HTR-8/SVneo (cell line): ENCODE measurements at places on chromosomes 1 and 21.

DNA sequence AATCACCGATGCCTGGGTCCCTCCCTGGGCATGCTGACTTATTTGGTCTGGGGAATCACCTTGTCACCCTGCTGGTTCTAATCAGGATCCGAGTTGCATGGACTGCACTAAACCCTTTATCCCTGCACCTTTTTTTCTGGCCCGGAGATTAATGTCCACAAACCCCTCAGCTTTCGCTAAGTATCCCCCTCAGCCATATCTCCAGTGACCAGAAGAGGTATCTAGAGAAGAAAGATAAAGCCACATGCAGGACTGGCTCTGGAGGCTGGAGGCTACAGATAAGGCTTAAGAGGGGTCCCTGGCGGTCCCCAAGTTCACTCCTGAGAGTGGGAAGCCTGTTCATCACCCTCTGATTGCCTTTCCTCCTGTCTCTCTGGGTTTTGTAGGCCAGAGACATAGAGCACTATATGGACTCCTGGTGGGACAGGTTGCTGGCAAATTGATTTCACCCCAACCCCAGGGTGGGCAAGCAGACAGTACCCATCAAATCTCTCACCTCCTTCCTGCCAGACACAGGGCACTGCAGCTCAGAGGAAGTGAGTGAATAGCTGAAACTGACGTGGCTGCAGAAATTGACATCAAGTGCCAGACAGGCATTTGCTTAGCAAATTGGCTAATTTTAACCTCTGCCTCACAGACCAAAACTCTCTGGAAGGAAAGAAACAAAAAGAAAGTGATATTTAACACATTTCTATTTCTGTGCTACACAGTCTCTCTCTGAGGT is 38.8 kb downstream of the HMGB4 start:
- no peak for DNase-seq

GRCh38 chr1:239899747-239900146 is 191.9 kb upstream of the FMN2 start:
- no peak for DNase-seq

DNA sequence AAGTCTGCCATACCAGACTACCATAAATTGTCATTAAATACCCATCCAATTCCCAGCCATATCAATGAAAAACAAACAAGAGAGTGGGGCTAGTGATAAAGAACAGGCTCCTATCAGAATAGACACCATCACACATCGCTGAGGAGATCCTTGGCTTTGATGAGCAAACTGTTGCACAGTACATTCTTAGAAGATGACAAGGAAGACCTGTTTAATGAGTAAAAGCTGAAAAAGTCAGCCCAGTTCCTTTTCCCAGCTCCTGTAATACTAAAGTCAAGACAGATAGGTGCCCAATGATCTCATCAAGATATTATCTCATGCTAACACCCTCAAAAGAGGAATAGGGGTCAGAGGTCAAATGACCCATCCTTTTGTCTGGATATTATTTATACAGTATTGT is 164.5 kb upstream of the COA6 start:
- no peak for DNase-seq

GRCh38 chr1:205535096-205535495 is 30.6 kb downstream of the CDK18 start:
- no peak for DNase-seq

DNA sequence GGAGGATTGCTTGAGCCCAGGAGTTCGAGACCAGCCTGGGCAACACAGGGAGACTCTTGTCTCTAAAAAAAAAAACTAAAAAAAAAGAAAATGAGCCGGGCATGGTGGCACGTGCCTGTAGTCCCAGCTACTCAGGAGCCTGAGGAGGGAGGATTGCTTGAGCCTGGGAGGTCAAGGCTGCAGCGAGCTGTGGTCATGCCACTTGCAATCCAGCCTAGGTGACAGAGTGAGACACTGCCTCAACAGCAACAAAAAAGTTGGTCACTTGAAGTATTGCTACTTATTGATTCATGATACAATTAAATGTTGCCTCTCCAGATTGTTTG is 57.9 kb upstream of the CXADR start:
- DNase-seq: no peak

DNA sequence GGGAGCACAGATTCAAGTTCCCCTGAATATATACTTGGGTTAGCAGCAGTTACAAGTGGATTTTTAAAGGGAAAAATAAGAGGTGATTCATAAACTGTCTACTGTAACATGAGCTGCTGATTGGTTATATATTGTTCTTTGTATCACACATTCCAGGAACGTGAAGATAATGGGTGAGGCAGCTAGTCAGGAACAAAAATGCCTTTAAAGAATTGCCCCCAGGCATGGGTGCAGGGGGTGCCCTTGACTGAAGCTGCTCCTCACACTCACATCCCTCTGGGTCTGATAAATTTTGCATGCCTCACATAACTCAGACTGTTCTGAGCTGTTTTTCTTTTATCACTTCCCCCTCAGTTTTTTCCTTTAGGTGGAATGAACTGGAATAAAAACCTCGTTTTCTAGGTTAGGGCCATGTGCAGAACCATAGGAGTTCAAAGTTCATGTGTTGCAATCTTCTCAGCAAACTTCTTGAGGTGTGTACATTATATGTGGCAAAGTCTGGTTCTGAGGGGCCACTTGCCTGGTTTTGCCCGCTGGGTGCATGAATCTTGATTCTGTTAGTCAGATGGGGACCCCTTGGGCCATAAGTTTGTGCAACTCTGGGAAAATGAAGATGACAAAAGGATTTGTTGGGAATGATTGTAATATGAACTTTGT is 21.1 kb downstream of the TBX19 start:
- DNase-seq: peak; percentile 72

DNA sequence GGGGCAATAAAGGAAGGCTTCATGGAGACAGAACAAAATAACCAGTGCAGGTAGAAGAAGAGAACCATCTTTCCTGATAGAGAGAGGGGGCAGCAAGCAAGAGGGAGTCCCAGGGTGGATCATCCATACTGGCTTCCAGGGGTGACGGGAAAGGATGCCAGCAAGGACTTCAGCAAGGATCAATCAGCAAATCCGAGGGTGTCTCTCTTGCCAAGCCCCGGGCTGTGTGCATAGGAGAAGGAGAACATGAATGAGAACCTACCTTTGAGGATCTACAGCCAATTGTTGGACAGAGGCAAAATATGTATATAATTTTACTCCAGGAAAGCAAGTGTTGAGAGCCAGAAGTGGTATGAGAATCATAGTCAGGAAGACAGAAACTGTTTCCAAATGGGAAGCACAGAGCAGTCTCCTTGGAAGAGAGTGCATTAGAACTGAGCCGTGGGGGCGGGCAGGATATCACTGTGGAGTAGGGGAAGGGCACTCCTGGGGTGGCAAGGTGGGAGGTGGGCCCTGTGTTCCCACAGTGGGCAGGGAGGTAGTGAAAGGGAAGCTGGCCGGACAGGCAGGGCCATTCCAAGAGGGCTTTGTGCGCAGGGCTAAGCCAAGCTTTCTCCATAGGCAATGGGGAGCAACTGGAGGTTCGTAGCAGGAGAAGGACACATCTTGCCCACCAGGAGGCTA is 1.1 kb upstream of the S100A9 start:
- DNase-seq: no peak

- DNase-seq: no peak
Observed at GRCh38 chr1:5734414-5734813, 257.8 kb downstream of the NPHP4 start.

DNA sequence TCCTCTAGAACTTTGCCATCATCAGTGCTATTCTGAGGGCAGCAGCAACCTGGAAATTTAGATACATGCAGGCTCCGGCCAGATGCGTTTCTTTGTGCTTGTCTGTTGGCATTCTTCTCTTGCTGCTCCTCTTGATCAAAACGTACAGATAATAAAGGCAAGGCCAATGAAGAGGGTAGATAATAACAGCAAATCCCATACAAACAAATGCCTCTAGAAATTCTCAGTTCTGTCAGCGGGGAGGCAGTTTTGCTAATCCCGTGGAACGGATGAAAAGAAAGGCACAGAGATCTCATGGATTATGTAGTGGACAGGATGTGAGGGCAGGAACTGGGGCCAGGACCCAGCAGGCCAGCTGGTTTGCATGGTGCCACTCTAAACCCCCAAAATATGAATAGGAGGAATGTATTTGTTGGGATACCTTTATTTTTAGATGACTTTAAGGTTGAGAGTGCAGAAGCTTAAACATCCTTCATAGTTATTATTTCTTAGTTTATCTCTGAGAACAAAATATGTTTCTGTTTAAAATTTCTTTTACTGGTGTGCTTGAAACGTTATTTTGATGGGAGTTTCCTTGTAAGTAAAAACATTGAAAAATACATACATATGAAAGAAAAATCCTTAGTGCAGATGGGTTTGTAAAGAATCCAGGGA is 1.5 kb downstream of the ITSN1 start:
- peak; percentile 27 for DNase-seq

DNA sequence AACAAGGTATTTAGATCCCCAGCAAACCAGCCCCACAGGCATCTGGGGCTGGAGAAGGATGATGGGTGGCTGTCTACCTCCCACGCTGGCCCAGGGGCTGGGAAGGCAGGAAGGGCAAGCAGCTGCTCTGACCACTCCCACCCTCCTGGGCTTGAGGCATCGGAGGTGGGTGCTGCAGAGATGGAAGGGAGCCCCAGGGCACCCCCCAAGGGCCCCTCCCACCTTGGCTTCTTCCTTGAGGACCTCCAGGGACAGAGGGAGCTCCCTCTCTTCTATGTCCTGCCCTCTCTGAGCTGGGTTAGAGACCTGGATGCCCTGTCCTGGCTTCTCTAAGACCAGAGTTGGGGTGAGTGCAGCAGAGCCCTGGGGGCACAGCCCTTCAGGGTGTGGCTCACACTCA is 3.1 kb downstream of the CD52 start:
- no peak for DNase-seq

DNA sequence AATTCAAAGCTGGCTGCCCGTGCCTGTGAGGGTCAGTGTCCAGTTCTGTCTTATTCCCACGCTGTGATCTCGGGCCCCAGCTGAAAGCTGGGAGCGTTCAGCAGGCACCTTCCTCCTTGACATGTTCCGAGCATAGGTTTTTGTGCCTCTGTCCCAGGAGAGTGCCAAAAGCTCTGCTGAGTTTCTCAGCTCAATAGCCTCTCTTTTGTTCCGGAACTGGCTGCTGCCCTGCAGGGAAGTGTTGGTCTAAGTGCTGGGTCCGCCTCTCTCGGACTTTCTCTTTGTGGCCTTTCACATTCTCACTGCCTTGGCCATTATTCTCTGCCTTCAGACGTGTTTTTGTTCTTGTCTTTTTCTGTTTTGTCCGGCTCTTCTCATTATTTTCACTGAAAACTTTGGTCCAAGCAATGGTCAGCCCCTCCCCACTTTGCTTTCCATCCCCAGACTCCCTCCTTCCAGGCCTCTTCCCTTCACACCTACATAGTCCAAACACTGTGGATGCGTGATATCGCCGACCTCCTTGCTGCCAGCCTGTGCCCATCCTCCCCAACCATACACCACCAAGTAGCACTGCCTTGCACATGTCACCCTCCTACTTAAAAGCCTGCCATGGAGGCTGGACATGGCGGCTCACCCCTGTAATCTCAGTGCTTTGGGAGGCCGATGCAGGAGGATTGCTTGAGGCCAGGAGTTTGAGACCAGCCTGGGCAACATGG is 233.8 kb downstream of the RHOU start:
- DNase-seq: no peak

DNA sequence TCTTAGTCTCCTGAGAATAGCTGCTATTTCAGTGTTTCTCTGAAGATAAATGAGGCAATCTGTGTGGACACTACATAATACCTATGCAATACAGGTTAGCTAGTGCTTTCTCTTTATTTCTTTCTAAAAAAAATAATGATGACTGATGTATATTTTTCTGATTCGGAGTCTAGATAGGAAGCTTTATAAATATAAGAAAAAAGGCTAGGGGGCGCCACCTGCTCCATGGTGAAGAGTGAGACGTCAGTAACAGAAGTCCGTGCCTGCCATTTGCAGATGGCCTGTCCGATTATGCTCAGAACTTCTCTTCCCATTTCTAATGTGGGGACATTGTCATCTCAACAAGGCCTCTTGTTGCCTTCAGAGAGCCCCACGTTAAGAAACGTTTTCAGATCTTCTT is 26.4 kb downstream of the QSOX1 start:
- no peak for DNase-seq

- DNase-seq: no peak
Observed at GRCh38 chr21:46154955-46155513, 345 bp downstream of the FTCD start.

- no peak for DNase-seq
Observed at GRCh38 chr1:26278303-26278702, 1.6 kb upstream of the SH3BGRL3 start.

GRCh38 chr1:225735252-225736149 is 42.1 kb upstream of the SRP9 start:
- peak; percentile 87 for DNase-seq

DNA sequence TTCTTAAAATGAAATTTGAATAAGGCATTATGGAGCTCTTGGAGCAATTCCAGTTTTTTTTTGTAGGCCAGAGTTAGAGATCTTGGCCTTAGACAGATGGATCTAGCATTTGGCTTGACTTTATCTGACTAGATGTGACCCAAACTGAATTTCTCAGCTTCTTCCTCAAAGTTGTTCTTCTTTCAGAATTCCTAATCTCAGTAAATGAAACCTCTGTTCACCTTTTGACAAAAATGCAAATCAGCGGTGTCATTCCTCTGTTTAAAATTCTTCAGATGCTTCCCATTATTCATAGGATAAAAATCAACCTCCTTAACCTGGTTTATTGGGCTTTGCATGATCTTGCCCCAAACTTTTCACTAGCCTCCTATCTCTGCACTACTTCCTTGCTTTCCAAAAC is 177.6 kb downstream of the RASAL2 start:
- no peak for DNase-seq

DNA sequence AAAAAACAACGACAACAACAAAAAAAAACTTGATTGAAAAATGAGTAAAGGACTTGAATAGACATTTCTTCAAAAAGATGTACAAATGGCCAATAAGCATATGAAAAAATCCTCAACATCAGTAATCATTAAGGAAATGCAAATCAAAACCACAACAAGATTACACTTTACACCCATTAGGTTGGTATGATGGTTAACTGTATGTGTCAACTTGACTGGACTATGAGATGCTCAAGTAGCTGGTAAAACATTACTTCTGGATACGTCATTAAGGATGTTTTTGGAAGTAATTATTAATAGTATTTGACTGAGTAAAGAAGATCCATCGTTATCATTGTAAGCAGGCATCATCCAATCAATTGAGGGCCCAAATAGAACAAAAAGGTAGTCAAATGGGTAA is 34.9 kb upstream of the LYPLAL1 start:
- no peak for DNase-seq

GRCh38 chr1:163406772-163407171 is 85.0 kb downstream of the NUF2 start:
- DNase-seq: no peak

DNA sequence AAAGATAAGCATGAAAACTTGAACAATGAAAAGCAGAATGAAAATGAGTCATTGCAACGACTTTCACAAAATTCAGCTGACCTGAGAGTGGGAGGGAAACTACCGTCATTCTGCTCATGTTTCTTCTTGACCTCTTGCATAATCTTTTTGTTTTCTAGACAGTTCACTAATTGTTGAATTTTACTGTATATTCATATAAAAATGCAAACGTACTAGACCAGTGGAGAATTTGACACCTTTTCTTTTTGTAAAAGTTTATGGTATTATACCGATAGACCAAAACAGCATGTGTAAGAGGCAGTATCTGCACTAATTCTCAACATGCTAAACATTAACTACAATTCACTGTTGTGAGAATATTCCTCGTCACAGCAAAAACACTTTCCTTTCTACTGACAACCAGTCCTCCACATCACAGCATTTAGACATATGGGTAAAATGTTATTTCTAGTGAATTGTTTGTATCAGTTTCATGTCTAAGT is 137.8 kb downstream of the GREM2 start:
- no peak for DNase-seq

GRCh38 chr1:60229821-60230220 is 156.3 kb upstream of the C1orf87 start:
- no peak for DNase-seq
